NCI-H2171 (cell line): ENCODE measurements at places on chromosomes 16 and 17.
A peak's percentile ranks its signal among the peaks of the same experiment; 100 is the strongest.

DNA sequence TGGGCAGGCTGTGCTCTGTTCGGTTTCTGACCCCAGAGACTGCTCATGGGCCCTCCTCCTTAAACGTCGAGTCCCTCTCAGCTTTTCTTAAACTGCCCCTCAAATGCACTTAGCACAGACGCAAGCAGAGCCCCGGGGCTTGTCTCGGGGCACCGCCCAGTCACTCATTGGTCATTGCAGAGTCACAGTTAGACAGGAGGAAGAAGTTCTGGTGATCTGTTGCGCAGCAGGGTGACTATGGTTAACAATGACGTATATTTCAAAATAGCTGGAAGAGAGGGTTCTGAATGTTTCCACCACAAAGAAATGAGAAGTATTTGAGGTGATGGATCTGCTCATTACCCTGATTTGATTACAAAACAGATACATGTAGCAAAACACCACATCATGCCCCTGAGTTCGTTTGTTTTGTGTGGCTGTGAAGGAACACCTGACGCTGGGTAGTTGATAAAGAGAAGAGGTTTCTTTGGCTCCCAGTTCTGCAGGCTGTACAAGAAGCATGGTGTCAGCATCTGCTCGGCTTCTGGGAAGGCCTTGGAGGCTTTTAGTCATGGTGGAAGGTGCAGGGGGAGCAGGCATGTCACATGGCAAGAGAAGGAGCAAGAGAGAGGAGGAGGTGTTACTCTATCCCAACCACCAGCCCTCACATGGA lies 387.4 kb downstream of the CPPED1 start:
- no peak for DNase-seq

DNA sequence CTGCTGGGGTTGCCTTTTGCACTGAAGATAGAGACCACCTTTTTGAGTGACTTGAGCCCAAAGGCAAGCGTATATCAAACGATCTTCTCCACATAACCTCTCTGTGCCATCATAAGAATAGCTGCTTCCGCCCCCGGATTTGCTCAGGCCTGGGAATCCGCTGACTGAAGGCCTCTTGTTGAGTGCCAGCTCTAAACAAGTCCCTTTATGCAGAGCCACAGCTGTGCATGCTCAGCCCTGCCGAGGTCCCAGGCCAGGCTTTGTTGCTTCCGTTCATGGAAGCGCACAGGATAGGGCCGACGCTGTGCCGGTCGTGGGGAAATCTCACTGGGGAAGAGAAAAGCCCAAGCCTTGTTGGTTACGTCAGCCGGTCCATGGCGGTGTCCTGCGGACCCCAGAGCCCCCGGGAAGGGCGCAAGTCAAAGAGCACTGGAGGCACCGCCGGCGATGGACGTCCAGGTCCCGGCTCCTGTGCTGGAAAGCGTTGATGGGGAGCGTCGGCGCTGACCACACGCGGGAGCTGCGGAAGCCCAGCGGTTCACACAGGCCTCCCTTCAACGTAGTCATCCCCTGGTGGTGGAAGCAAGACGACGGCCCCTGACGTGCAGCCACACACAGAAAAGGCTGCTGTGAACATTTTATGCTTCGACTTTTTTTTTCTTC lies 23.5 kb upstream of the RPL13 start:
- no peak for DNase-seq

DNA sequence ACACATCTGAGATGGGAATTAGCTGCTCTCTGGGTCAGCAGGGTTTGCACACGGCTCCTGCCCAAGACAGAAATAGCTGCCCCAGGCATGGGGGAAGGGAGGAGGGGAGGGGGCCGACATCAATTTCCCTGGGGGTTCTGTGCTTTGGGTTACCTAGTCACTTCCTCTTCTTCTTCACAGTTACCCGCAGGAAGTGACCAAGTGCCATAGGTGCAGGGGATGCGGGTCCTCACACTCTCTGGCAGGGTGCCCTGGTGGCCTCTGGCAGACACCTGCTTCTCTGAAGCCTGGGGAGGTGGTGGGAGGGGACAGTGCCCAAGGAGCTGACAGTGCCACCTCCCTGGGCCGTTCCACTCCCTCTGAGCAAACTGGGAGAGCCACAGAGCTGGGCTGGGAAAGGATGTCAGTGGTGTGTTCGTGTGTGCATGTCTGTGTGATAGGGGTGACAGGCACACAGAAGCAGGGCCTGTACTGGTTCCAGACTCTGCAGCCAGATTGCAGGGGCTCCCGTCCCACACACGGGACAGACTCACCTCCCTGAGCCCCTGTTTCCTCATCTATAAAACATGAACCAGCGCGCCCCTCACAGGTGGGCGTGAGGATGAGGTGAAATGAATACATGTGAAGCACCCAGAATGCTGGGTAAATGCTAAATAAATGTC lies 18.2 kb downstream of the SCN4A start:
- DNase-seq: no peak

DNA sequence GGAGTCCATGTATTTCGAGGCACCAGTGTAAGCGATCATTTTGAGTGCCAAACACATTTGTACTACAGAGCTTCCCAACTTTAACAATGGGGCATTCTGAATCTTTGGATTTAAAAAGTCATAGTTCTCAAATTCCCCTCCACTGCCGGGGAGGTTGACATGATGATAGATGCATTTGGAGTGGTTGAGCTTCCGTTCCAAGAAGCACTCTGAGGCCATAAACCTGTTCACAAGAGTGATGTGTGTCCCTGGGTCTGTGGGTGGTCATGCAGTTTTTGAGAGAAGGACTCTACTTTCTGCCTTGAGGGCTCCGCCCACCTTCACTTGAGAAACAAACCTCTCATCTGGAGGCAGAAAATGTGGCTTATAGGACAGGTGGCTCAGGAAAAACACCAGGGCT lies 43.7 kb downstream of the IRX5 start:
- DNase-seq: no peak

GRCh38 chr16:81715358-81716196 lies 63.5 kb upstream of the PLCG2 start:
- no peak for DNase-seq

DNA sequence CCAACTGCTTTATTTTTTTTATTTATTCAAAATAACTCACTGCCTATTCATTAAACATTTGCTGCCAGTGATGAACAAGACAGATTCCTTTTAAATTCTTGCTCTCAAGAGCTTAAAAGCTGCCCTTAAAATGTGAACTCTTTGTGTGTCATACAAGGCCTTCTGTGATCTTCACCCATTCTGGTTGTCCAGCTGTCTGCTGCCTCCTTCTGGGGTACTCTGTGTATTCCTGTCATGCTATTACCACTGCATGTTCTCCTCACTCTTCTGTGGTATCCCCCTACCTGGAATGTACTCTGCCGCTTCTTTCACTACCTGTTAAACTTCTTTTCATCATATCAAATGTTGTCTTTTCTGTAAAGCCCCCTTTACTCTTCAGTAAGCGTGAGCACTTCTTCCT lies 165.8 kb downstream of the CHD9 start:
- no peak for DNase-seq

- DNase-seq: peak; percentile 41
These were observed at the start of gene WSCD1 for GRCh38 chr17:6069539-6070429. TSS of gene WSCD1 (plus strand) at chr17:6070379. CDS start at chr17:6080659, 10,280 bp downstream.
